ENCODE measurements at places on chromosomes 16 and 17.

DNA sequence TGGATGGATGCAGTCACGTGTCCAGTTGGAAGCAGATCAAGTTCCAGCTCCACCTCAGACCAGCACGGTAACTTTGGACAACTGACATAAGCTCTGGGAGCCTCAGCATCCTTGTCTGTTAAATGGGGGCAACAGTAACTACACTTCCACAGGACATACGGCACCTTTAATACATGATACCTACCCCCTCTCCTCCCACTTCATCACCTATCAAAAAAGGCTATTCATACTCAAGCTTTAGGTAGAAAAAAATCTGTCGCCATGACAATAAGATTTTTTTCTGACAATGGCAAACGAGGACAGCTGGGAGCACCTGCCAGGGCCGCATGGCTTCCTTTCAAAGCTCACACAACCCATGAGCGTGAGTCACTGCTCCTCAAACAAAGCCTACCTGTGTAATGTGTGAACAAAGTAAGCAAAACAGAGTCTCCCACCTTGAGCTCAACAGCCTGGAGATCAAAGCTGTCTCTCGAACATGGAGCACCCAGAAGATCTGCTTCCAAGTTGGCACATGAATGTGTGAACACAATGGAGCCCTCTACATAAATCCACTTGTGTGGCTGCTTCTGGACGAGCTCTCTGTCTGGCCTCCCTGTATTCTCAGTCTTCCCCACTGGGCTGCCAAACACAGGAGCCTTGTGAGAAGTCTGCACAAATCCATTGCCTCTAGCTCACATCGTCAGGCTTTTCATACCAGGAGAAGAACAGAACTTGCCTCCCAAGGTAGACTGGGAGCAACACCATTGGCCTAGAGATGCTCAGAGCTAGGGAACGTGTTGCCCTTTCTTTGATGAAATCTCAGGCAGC, 459.7 kb downstream of the SOX9 start:
- DNase-seq = no peak

DNA sequence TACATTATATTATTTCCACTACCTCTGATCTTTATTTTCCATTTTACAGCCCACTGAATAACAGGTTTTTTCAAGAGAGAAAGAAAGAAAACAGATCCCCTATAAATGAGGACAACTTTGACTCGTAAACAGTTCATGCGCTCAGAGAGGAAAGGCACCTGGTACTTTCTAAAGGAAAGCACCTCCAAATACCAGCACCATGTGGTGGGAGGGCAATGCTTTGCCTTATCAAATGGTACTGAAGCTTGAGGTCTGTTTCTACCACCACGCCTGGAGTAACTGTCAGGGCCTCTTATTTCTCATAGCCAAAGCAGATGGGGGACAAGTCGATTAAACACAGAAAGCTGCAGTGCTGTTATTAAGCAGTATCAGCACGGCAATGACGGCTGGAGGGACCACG, 510.3 kb upstream of the ZFHX3 start:
- no peak for DNase-seq

DNA sequence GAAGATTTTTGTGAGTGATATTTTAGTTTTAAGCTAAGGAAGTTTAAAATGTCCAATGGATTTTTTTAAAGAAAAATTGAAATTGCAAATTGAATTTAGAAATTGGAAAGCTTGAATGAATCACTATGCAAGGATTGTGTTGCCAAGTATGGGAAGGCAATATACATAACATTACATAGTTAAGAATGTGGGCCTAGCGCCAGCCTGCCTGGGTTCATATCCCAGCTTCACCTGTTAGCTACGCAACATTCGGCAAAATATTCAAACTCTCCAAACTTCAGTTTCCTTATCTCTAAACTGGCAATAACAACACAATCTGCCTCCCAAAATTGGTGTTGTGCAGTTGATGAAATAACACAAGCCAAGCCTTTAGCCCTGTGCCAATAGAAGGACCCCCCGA, 50.4 kb upstream of the DNAH9 start:
- no peak for DNase-seq

DNA sequence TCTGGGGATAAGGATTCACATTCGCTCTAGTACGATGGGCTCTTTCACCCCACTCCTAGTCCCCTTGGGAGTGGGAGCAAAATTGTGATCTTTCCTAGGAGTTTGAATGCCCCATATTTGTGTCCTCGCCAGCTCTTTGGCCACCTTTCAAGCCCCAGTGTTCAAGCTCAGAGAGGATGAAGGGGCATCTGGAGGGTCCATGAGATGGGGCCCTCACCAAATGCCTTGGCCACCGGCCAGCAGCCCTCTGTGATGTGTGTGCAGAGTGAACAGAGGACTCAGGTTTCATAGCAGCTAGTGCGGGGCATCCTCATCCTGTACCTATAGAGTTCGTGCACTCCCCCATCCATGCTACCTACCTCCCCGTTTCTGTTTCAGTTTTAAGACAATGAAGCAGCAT, 140.6 kb downstream of the RAB11FIP4 start:
- no peak for DNase-seq

GRCh38 chr17:17558431-17558830, 33.1 kb downstream of the PEMT start:
- no peak for DNase-seq

DNA sequence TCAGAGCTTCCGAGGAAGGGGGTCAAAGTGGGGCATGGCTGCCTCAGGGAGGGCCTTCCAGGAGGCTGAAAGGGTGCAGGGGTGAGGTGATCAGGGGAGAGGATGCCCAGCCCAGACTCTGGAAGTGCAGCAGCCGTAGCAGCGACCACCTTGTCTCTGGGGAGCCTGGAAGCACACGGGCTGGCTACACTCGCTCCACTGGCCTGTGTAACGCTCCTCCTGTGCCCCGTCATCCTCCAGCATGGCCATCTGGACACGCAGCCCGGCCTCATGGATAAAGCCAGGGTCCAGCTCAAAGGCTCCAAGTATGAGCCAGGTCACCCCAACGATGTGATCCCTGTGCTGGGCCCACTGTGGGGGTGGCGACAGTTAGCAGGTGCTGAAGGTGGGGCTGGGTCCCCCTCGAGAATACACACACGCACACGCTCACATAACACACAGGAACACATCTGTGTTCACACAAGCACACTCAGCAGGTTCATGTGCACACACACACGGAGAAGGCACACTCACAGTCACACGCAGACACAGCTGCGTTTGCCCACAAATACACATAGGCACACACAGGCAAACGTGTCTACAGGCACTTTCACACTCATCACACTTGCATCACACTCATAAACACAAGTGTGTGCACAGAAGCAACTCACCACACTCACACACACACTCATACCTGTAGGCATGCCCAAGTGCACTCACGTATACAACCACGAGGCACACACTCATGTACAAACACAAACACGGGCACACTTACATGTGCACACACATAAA, 19.3 kb downstream of the POLR3K start:
- no peak for DNase-seq

- no peak for DNase-seq
These were observed 85.3 kb upstream of the NSRP1 start for GRCh38 chr17:30031214-30031869.

GRCh38 chr16:31093132-31093703, 1.4 kb downstream of the VKORC1 start:
- DNase-seq = peak; percentile 32

GRCh38 chr16:85898521-85899442, at the start of gene IRF8:
IRF8 (plus strand) TSS chr16:85899162; CDS start chr16:85903016, 3,854 bp downstream.
- peak; percentile 36 for DNase-seq

GRCh38 chr17:72255481-72255880, 134.7 kb downstream of the SOX9 start:
- no peak for DNase-seq

GRCh38 chr17:21371511-21372081, 4.6 kb upstream of the KCNJ12 start:
- DNase-seq = peak; percentile 81

DNA sequence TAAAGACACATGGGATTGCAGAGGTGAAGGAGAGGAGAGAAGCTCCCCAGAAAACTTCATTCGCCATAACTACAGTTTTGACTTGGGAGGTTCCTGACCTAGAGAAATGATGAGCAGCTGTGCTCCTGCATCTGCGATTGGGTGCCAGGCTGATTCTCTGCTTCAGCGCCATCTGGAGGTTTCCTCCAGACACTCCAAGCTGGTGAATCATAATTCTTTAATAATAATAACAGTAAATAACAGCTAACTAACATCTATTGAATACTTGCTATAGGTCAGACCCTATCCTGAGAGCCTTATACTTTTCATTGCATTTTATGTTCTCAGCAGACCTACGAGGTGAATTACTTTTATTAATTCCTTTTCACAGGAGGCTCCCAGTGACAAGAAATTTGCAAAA, 575.8 kb downstream of the TOX3 start:
- DNase-seq = no peak

DNA sequence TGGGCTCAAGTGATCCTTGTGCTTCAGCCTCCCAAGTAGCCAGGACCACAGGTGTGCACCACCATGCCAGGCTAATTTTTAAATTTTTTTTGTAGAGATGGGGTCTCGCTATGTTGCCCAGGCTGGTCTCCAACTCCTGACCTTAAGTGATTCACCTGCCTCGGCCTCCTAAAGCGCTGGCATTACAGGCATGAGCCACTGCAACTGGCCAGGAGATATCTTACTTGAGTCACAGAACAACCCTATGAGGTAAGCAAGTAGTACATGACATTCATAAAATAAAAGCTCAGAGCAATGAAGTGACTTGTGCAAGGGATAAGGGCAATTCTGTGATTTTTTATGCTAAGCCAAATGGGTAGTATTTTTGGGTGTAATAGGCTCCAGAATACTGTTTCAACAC, 57.3 kb downstream of the CDC27 start:
- no peak for DNase-seq

DNA sequence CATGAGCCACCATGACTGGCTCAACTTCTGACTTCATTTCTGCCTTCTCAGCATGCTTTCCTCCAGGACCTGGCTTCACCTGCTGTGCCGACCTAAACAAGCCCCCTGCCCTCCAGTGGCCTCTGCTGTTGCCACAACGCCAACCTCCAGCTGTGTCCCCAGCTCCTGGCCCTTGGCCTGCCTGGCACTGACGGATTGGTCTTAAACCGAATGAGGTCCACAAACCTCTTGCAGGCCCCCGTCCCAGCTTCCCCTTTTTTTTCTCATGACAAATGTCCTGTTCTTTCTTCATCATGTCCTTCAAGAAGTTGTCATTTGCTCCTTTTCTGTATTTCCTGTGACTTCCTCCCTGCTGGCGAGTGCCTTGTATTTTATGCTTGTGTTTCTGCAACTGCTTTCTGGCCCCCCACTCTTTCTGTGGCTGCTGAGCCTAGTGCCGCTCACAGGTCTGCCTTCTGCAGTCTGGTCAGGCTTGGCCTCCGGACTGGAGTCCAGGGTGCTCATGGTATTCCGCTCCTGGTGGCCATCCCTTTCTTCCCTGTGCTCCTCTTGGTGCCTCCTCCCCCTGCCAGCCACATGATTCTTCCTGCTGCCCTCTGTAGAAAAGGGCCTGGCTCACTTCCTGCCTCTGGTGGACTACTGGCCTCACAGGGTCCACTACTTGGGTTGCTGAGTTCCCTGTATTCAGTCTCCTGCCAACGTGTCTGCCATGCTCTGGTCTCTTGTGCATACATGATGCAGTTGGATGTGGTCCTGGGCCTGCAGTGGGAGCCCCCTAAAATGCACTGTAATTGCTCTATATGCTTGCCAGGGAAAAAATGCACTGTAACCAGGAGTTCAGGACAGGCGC, 2.9 kb downstream of the ATP6V0C start:
- DNase-seq = no peak

DNA sequence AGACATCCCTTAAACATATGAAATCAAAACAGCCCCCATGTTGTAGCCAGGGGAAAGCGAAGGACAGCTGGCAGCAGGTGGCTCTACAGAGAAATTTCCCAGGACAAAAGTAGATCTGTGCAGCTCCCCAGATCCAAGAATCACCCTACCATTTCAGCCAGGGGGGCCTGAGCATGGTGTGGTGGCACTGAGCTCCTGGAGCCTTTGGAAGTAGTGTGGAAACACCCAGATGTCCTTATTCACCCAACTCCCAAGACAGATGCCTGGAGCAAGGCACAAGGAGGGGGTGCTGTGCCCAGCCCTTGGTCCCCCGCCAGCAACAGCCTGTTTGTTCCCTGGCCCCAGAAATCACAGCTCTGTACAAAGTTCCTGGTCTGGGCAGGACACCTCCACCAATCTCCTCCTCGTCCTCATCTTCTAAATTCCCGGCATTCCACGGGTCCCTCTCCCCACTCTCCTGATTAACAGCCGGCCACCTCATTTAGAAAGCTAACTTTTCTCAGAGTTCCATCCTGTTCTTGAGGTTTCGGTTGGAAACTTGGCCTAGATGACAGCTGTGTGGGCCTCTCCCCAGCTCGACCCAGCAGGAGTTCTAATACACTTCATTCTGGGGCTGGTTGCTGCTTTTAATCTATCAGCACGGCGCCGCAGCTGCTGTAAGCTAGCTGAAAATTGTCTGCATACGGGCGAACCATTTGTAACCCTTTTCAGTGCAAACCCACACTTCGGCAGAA, 191.1 kb downstream of the C16orf78 start:
- no peak for DNase-seq

GRCh38 chr17:77473615-77474226, 333.0 kb downstream of the SEC14L1 start:
- DNase-seq = no peak

DNA sequence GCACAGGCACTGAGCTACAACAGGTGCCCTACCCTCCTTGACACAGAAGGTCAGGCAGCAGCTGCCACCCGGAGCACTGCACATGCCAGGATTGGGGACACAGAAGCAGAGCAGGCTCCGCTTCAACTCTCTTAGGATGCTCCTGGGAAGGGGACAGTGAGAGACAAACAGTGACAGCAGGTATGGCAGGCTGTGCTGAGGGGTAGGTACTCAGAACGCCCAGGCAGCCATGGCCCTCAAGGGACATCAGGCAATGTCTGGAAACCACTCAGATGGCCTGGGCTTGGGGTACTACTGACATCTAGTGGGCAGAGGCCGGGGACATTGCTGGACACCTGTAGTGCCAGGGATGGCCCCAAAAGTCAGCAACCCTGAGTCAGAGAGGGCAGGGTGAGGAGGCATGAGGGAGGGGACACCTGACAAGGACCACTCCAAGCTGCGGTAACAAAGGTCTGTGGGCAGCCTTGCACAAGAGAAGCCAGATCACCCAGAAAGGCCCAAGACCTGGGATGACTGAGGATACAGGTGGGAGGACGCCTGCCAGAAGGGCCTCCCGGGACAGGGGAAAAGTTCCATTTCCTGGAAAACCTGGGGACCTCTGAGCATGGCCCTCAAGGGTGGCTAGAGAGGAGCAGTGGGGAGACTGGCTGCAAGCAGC, 21.2 kb downstream of the PEMT start:
- DNase-seq = peak; percentile 75

DNA sequence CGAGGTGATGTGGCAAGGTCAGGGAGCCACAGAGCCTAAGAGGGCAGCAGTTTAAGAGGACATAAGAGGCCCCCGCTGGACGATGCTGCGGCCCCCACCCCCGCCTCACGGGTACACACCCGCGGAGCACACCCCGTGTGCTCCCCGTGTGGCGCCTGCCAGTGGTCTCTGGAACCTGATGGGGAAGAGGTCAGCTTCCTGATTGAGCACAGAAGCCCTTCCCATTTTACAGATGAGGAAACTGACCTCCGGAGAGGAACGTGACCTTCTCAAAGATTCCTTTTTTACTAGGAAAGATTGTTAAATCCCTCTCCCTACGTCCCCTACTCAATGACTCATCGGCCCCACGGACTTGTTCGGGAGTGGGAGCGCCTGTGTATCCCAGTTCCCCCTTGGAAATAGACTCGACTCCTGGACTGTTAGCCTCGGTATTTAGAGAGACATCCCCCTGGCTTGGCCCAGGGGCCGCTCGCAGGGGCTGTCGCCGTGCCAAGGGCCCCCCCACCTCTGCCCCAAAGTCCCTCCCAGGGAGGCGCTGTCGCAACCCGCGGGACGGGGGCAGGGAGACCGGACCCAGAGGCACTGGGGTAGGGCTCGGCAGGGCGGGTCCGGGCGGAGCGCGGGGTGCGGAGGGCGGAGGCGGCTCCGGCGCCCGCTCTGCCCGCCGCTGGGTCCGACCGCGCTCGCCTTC, at the start of gene ABCC3:
Gene ABCC3, plus strand, starts transcription at position 658 of the 691 bp plus-strand sequence. CDS start 56 bp downstream, outside the sequence.
- no peak for DNase-seq
